ENCODE measurements at places on chromosomes 12 and 14. TPM values are rescaled to one million over a fixed set of nuclear protein-coding genes. Genes with fewer than 3 reads are reported as not detected.
A peak's percentile ranks its signal among the peaks of the same experiment; 100 is the strongest.

DNA sequence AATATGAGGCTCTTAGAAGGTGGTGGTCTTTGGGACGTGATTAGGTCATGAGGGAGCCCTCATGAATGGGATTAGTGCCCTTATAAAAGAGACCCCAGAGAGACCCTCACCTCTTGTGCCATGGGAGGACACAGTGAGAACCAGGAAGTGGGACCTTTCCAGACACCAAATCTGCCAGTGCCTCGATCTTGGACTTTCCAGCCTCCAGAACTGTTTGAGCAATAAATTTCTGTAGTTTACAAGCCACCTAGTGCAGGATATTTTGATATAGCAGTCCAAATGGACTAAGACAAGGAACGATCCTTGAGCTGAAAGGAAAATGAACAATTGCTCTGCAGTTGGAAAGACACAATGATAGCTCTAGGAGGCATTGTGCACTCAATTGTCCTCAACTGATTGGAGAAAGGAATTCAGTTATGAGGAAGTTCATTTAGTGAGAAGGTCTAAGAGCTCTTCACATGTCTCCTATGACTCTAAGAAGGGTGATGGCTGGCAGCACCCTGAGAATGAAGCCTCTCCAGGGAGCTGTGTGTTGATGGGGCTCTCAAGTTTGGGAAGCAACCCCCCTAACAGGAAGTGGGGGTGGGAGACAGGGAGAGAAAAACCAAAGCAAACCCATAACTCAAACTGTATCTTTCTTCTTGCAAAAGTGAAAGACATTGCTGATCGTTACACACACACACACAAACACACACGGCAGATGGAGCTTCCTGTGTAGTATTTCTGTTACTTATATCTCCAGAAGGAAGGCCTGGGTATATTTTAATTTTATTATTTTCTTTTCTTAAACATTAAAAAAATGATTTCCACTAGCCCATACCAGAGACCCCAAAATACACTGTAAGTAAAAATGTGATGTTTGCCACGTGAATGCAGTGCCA, 21.0 kb downstream of the CHST11 start:
- DNase-seq, result peak; percentile 59
- no peaks in the 10 kb centered on the region for H3K27me3 ChIP-seq
- peaks cover 93% of the 10 kb centered on the region for H3K4me1 ChIP-seq
- H3K36me3 ChIP-seq, result peaks cover 11% of the 10 kb centered on the region
- peak overlapping the region; percentile 79 for H3K27ac ChIP-seq

Gene MSRB3
- 1.8 TPM for total RNA-seq

Gene MYO1A
- 0.32 TPM for total RNA-seq

DNA sequence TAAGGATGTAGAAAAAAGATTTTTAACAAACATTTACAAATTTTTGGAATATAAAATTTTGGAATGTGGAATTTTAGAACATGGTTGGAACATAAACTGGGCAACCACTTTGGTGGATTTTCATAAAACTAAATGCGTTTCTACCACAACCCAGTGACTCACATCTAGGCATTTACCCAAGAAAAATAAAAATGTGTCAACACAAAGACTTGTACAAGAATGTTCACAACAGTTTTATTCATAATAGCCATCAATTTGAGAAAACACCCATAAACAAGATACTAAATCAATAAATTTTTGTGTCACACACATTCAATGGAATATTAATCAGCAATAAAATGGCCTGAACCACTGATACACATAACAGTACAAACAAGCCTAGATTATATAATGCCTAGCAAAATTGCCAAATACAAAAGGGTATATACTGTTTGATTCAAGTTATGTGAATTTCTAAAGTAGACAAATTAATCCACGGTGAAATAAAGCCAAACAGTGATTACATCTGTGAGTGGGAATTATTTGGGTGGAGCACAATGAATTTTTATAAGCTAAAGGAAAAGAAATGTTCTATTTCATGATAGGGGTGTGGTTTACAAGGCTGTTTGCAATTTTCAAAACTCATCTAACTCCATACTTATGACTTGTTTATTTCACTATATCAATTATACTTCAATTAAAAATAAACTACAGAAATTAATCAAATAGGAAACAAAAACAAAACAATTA, 415.2 kb upstream of the OR4E1 start:
- DNase-seq, result no peak
- no peaks in the 10 kb centered on the region for H3K27me3 ChIP-seq
- H3K36me3 ChIP-seq, result no peaks in the 10 kb centered on the region

DNA sequence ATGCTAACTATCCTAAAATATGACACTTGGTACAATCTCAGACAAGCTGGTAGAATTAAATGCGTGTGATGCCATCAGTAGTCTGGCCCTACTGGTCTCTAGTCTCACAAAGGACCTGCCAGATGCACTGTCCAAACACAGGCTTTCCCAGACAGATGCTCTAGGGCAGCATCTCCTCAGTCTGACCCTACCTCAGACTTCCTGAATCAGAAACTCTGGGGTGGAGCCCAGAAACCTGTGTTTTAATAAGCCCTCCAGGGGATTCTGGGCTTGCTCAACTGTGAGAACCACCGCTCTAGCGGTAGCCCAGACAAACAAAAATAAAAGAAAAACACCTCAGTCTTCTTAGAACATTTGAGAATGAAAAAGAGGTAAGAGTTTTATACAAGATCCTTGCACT, 48.0 kb downstream of the BDKRB1 start:
- no peak overlapping the region for H3K4me3 ChIP-seq
- DNase-seq, result no peak
- H3K27me3 ChIP-seq, result no peaks in the 10 kb centered on the region
- H3K27ac ChIP-seq, result no peak overlapping the region
- no peaks in the 10 kb centered on the region for H3K4me1 ChIP-seq
- H3K36me3 ChIP-seq, result peaks cover 75% of the 10 kb centered on the region

Gene KRT74
- not detected for total RNA-seq

GRCh38 chr12:68532204-68532886, 78.4 kb upstream of the RAP1B start:
- peaks cover 6% of the 10 kb centered on the region for H3K27me3 ChIP-seq
- no peak overlapping the region for H3K4me3 ChIP-seq
- no peaks in the 10 kb centered on the region for H3K36me3 ChIP-seq
- no peak overlapping the region for H3K27ac ChIP-seq
- peak; percentile 58 for DNase-seq
- H3K4me1 ChIP-seq, result peaks cover 4% of the 10 kb centered on the region

Gene TNS2
- 1.4 TPM for total RNA-seq

Gene VCPKMT
- total RNA-seq, result 30.0 TPM
